Activated CD4-positive, alpha-beta T cell treated with anti-CD3 and anti-CD28 coated beads, Interleukin-2, Interleukin-4, amounts not matched to agents 100 ng/mL and 50 ng/mL, durations not matched to agents 16 hours and 8 hours (primary cell): ENCODE measurements at places on chromosomes 7 and 10.

- DNase-seq: no peak
Observed at GRCh38 chr10:74079936-74080590, 70.6 kb downstream of the AP3M1 start.

DNA sequence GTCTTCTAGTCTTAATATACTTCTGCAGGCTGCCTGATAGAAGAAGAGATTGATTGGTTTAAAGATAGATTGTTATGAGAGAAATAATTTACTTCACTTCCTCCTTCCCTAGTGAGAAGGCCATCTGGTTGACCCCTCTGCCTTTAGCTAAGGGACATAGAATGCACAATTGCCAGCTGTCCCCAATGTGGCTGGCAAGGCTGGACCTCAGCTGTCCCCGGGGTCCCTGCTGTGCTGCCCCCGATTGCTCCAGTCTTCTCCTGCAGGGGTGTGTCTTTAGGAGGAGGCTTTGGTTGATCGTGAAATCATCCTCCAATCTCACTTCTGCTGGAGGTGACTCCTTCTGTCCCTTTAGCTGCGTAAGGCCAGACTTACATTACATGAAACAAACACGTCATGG is 388.5 kb downstream of the DPP6 start:
- no peak for DNase-seq

GRCh38 chr7:42175834-42176723 is 60.9 kb downstream of the GLI3 start:
- DNase-seq: no peak

- DNase-seq: no peak
Observed at GRCh38 chr7:102044641-102044983, 227.2 kb downstream of the CUX1 start.

DNA sequence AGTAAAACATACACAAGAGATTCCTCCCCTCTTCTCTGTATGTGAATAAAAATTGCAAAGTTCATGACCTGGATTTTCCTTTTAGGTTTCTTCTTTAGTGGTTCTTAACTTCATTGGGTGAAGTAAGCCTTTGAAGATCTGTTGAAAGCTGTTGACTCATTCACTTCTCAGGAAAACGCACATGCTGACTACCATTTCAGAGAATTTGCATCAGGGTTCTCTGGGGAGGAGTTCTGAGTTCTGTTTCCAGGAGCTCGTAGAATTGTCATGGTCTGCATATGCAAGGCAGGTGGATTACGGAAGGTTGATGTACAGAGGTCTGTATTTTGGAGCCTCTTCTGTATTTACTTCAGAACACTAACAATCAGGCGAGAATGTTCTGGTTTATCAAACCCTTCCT is 962 bp upstream of the SLC26A4 start:
- DNase-seq: peak; percentile 87
